Stimulated activated CD8-positive, alpha-beta memory T cell treated with anti-CD3 and anti-CD28 coated beads, Interleukin-2, amount 100 ng/mL, for 48 hours (primary cell): ENCODE measurements at places on chromosomes 1 and 21.

- no peak for DNase-seq
Measured at GRCh38 chr1:76481672-76482071, 385.6 kb upstream of the ST6GALNAC5 start.

- no peak for DNase-seq
Measured at GRCh38 chr1:163652441-163652840, 330.7 kb downstream of the NUF2 start.

- DNase-seq: no peak
Measured at GRCh38 chr1:82421782-82422181, 621.0 kb downstream of the ADGRL2 start.

GRCh38 chr1:153933430-153933829 is 10.7 kb upstream of the GATAD2B start:
- no peak for DNase-seq

- no peak for DNase-seq
Measured at GRCh38 chr1:29125788-29126187, 2.1 kb upstream of the TMEM200B start.

- no peak for DNase-seq
Measured at GRCh38 chr1:91791691-91792488, 94.1 kb downstream of the TGFBR3 start.

DNA sequence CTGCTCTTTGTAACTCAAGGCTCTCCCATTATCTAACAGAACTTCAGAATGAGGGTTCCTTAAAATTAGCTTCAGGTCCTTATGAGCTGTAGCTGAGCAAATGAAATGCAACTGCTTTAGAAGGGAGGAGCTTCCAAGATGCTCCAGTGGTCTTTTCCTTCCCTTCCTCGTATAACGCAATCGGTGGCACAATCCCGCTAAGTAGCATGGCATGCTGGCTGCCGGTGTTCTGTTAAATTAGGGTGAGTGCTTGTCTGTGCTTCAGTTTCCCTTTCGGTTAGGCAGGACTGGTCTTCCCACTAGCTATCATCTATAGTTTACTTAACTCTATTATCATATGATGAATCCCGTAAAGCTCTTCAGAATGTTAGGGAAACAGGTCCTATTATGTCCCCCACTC is 917 bp downstream of the KIAA0040 start:
- DNase-seq: no peak

- no peak for DNase-seq
Measured at GRCh38 chr1:193607787-193608186, 421.4 kb upstream of the B3GALT2 start.

- DNase-seq: no peak
Measured at GRCh38 chr21:45455674-45456583, 51.0 kb downstream of the COL18A1 start.
